Caki2 (cell line): ENCODE measurements at places on chromosomes 16 and 17.

- peak; percentile 43 for DNase-seq
These were observed 1.3 kb upstream of the HIC1 start for GRCh38 chr17:2053380-2054261.

DNA sequence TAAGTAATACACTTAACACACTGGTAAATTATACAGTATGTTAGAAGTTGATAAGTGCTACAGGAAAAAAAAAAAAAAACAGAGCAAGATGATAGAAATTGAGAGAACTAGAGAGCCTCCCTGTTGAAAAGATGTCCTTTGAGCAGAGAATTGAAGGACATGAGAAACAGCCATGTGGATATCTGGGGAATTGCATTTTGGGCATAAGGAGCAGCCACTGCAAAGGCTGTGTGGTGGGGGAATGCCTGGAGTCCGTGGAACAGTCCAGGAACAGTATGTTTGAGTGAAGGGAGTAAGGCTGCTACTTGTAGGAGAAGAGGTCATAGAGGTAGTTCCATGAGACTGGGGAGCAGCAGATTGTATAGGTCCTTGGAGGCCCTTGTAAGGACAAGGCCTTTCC lies 178.4 kb downstream of the FTO start:
- DNase-seq, result no peak

DNA sequence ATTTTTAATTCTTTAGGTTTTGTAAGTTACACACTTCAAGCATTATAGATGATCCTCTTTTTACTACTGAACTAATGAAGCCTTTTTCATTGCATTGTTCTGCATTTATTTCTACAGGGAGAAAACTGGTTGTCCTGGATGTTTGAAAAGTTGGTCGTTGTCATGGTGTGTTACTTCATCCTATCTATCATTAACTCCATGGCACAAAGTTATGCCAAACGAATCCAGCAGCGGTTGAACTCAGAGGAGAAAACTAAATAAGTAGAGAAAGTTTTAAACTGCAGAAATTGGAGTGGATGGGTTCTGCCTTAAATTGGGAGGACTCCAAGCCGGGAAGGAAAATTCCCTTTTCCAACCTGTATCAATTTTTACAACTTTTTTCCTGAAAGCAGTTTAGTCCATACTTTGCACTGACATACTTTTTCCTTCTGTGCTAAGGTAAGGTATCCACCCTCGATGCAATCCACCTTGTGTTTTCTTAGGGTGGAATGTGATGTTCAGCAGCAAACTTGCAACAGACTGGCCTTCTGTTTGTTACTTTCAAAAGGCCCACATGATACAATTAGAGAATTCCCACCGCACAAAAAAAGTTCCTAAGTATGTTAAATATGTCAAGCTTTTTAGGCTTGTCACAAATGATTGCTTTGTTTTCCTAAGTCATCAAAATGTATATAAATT lies 53.0 kb downstream of the TUBD1 start:
- DNase-seq, result peak; percentile 60

DNA sequence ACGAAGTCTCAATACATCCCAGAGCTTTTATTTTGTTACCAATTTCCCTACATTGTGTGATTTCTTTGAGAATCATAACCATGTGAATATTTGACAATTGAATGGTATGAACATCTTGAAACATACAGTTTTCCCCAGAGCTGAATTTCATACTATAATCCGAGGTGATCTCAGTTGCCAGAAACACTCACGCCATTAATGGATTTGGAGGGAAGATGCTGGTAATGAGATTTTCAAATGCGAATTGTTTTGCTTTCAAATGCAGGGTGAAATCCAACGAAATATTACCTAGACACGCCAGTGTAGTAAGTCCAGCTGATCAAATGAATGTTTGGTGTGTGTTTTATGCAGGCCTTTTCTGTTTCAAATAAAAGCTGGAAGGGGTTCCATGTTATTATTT lies 277.8 kb upstream of the CDH5 start:
- DNase-seq, result no peak

DNA sequence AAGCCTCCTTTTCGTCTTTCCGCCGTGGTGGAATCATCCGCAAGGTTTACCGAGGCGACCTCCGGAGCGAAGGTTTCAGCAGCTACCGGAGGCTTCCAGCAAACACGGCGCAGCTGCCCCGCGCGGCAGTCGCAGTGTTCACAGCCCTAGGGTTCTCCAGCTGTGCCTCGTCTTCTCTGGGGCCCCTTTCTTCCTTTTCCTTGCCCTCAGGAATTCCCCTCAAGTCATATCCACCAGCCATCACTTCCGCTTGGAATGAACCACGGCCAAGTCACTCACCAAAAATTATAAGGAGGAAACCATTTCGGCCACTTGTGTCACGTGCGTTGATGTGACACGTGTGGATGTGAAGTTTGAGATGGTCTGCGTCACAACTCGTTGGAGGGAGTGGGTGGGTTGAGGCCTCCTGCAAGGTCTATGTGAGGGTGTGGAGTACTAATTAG lies 636 bp upstream of the ERN1 start:
- no peak for DNase-seq

GRCh38 chr17:20995164-20995872 lies 47.5 kb downstream of the USP22 start:
- DNase-seq, result no peak

DNA sequence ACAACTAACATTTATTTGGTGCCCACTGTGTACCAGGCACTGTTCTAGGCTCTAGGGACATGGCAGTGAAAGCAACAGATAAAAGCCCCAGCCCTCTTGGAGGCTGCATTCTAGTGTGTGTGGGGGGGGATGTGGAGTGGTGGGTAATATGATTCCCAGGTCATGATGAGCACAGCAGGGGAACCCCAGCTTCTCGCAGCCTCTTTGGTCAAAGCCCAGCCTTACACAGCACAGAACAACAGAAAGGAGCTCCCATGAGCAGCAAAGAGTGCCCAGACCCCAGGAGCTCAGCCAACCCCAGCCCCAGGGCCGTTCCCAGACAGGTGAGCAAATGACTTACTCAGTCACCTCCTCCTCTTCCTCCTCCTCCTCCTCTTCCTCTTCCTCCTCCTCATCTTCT lies 21.9 kb downstream of the CNGB1 start:
- no peak for DNase-seq

GRCh38 chr16:28977703-28978662 lies 3.4 kb downstream of the SPNS1 start:
- DNase-seq, result no peak

DNA sequence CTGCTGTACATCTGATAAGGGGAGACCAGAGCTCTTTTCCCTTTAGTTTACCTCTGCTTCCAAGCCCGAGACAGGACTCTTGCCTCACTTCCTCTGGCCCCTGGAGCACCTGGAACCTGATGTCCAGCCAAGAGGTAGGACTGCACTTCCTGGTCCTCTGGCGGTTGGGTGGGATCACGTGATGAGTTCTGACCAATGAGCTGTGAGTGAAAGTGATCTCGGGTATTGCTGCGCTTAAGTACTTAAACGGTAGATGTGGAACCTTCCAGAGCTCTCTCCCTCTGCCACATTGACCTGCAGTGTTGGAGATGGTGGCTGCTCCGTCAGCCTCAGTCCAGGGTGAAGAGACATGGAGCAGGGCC lies 67.0 kb downstream of the SMPD3 start:
- DNase-seq, result no peak
